ENCODE measurements at places on chromosomes 6 and 20.

DNA sequence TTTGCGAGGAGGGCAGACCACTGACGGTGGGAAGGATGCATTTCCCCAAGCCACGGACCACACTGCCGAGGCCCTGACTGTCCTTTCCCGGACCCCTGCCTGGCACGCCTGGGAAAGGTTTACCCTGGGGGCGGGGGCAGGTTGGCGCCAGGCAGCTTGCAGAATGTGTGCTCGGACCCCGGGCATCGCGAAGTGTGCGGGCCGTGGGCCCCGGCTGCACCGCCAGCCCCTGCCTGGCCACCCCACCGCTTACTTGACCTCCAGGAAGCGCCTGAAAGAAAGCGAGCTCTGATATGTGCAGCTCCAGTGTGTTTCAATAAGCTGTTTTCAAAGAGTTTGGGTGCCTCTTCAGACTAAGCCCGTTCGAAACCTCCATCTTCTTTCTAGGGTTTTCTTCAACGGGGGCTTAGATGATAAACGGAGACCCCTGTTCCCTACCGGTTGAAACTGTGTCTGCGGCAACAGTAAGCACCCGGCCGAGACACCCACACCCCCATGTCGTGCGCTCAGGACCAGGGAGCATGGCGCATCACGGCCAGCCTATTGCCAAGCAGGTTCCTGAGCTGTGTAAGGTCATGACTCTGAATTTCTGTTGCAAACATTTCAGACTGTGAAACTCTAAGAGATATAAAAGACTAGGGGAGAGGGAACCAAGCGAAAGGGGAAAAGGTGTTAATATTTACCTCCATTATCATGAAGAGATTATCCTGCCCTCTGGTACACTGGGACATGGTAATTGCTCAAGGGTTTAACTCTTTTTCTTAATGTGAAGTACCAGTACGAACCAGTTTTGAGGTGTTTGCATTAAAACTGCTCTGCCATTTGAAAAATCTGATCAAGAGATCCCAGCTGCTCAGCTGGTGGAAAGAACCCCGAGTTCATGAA, 231.2 kb upstream of the FOXQ1 start:
- DNase-seq = no peak

GRCh38 chr6:6505111-6505510, 83.4 kb upstream of the LY86 start:
- no peak for DNase-seq

GRCh38 chr6:18034798-18035202, 47.4 kb upstream of the KIF13A start:
- no peak for DNase-seq

GRCh38 chr6:144006736-144007477, 1.2 kb downstream of the PLAGL1 start:
- DNase-seq = no peak

Measured in NCI-H1436 (cell line).